Hepatic stellate cell (primary cell): ENCODE measurements at places on chromosomes 13 and 19.

GRCh38 chr13:94707400-94708021 is 4.8 kb downstream of the SOX21 start:
- no peak for DNase-seq

GRCh38 chr13:87570669-87571068 is 100.5 kb upstream of the SLITRK5 start:
- no peak for DNase-seq

GRCh38 chr13:23325191-23325590 is 108.3 kb downstream of the SACS start:
- DNase-seq = no peak

- no peak for DNase-seq
Measured at GRCh38 chr13:101690871-101691270, 238.4 kb downstream of the ITGBL1 start.

- DNase-seq = no peak
Measured at GRCh38 chr19:47628078-47628771, 19.3 kb downstream of the BICRA start.

DNA sequence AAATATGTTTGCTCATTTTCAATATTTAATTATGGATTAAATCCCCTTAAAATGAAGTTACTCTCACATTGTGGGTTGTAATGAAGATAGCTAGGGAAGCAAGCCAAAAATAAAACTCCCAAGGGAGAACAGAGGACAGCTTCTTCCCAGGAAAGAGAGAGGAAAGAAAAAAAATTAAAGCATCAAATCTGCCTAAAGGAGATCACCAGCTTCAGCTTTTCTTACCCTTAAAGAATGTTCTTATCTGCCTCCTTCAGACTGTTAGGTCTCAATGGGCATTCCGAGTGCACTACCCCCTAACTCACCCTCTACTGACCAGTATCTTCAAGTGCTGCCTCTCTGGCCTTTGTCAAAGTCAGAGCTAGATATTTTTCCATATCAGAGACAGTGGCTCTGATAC is 55.2 kb downstream of the XPO4 start:
- DNase-seq = no peak

DNA sequence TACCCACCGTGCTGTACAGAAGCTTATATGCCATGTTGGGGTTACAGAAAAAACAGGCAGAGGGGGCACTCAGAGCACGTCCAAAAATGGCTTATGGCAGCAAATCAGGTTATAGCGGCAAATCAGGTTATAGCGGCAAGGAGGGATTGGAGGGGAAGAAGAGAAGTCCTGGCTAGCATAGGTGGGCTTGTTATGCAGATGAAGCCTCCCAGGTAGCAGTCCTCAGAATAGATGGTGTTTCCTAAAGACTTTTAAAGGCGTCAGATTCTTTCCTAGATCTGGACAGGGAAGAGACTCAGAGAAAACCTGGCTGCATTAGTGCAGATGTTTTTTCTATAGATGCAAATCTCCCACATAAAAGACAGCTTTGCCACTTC is 19.8 kb upstream of the PLEKHF1 start:
- DNase-seq = no peak

GRCh38 chr19:645912-646778 is 6.5 kb downstream of the FGF22 start:
- no peak for DNase-seq

DNA sequence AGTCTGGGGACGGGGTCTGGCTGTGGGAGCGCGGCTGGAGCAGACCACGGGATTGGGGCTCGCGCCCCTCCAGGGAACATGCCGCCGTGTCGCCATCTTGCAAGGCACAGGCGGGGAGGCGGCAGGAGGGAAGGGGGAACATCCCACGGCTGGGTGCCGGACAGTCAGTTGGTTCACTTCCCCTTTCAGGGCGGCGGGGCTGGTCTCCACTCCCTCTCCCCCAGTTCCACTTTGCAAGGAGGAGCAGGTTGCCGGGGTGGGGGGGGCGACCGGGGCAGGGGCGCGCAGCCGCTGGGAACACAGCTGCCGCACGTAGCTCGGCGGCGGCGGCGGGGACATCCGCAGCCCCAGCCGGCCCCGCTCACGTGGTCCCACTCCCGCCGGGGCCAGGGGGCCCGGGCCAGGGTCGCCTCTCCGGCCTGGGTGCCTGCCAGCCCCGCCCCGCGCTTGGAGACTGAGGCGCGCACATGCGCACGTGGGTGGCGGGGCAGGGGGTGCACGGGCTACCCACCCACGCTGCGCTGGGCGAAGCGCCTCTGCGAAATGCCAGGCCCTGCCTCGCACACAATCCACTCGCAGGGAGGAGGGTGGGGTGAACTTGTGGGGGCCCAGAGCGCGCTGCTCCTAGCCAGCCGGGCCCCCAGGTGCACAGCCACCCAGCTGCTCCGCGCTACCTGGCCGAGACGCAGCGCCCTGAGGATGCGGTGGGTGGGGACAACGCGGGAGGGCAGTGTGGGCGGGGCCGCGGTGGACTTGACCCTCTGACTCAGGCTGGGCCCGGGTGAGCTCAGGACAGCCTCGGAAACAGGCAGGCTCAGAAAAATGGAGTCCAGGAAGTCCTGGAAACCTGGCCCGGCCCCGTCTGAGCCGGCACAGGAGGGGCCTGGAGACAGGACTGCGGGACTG is 6.4 kb downstream of the KLF16 start:
- DNase-seq = peak; percentile 89

DNA sequence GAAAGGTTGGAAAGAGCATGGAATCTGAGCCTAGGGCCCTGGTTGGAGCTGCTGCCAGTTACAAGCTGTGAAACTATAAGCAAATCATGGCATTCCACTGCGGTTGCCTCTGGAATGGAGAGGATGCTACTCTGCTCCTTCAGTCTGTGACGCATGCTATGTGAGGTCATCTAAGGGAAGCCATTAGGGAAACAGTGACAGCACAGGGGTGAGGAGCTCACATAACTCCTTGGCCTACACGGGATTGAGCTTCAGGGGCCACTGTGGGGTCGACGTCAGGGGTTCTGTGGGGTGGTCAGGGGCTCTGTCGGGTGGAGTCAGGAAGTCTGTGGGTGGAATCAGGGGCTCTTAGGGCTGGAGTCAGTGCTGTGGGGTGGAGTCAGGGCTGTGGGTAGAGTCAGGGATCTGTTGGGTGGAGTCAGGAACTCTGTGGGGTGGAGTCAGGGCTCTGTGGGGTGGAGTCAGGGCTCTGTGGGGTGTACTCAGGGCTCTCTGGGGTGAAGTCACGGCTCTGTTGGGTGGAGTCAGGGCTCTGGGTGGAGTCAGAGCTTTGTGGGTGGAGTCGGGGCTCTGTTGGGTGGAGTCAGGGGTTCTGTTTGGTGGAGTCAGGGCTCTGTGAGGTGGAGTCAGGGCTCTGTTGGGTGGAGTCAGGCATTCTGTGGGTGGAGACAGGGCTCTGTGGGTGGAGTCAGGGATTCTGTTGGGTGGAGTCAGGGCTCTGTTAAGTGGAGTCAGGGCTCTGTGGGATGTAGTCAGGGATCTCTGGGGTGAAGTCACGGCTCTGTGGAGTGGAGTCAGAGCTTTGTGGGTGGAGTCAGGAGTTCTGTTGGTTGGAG is 35.8 kb upstream of the MEDAG start:
- peak; percentile 89 for DNase-seq

DNA sequence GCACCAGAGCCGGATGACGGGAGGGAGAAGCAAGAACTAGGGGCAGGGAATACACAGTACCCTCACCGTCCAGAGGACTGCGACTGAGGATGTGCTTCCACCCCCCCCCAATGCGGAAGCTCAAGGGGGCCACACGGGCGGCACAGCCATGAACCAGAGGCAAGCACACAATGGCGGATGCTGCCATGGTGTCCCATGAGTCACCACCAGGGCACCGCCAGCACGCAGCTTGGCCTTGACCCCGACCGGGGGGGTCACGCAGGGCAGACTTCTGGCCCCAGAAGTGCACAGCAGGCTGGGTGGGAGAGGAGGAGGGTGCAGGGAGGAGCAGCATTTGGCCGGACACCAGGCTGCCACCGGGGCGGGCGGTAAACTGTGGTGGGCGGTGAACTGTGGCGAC is 83.5 kb upstream of the ZNF254 start:
- DNase-seq = no peak

DNA sequence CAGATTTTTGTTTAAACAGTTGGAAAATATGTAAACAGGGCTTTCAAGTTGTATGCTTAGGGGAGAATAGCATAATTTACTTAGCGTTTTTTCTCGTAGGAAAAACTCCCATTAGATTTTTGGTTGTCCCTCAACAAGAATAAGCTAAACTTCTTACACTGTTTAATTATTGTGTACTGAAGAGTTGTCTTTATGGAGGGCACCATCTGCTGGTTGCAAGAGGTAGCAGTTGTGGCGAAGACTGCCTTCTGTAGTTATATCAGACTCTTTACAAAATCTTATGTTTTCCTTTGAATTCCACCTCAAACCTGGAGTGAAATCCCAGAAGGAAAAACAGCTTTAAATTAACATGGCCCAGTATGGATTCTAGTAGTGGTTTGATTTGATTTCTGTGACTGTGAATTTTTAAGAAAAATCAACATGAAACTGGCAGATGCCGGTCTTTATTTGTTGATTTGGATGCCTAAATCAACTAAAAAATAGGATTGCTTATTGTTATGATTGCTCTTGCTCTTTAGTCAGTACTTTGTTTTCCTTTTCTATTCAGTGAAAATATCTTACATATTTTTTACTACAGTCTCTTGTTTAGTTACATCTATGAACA is 53.4 kb downstream of the PDS5B start:
- peak; percentile 24 for DNase-seq

DNA sequence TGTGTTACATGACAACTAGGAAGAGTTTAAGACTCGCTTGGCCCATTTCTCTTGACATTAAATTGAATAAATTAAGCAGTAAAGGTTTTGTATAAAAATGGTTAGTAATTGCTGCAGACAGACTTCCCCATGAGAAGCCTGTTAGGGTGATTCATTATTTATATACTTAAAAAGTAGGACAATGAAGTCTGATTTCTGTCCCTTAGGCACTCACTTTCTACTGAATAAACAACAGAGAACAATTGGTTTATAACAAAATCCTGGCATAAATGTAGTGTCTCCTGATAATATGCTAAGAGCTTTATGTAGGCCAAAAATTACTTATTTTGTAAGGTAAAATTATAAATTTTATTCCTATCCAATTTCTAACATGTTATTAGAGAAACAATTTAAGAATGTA is 2138.5 kb upstream of the PCDH20 start:
- DNase-seq = no peak
